Stimulated activated naive CD8-positive, alpha-beta T cell treated with anti-CD3 and anti-CD28 coated beads, Interleukin-15, amount 100 ng/mL, for 72 hours (primary cell): ENCODE measurements at places on chromosomes 2 and 18.

- DNase-seq: no peak
These were observed 31.0 kb upstream of the EPB41L5 start for GRCh38 chr2:119981896-119982295.

DNA sequence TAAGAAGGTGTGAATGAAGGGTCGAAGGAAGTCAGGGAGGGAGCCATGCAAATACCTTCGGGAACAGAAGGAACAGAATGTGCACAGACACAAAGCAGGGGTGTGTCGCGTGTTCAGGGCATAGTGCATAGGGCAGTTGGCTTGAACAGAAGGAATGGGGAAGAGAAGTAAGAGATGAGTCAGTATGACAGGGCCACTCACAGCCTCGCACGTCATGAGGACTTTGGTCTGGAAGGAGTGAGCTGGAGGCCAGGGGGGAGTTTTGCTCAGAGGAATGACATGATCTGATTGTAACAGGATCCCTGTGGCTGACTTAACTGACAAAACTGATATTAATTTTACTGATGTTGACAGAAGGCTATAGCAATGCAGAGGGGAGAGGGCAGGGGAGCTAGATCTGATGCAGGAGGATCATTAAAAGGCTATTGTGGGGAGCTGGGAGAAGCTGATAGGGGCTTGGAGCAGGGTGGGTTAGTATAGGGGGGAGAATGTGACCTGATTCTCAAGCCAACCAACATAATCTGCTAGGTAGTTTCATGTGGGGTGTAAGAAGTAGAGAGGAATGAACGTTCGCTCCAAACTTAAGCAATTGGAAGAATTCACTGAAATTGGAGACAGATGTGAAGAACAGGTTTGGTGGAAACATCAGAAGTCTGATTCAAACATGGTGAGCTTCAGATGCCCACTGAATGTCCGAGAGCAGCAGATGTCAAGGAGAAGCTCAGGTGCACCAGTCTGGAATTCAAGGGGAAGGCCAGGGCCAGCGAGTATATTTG, 60.4 kb upstream of the COPS8 start:
- DNase-seq: no peak

DNA sequence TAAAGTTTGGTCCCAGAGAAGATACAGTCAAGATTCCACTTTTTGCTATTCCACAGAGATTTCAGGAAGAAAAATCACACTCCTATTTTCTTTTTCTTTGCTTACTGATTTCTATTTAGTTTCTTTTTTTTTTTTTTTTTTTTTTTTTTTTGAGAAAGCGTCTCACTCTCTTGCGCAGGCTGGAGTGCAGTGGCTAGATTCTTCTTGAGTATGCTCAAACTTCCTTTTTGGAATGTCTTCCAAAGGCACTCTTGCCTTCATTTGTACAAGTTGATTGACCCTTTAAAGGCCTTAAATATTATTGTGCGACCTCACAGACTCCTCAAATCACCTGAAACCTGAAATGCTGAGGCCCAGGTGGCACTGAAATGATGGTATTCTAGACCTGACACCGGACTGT, 9.6 kb downstream of the SCN1A start:
- no peak for DNase-seq

- DNase-seq: peak; percentile 33
These were observed 15.4 kb upstream of the XDH start for GRCh38 chr2:31429759-31430438.

- DNase-seq: peak; percentile 21
These were observed 89.6 kb downstream of the ACAA2 start for GRCh38 chr18:49723648-49724180.

DNA sequence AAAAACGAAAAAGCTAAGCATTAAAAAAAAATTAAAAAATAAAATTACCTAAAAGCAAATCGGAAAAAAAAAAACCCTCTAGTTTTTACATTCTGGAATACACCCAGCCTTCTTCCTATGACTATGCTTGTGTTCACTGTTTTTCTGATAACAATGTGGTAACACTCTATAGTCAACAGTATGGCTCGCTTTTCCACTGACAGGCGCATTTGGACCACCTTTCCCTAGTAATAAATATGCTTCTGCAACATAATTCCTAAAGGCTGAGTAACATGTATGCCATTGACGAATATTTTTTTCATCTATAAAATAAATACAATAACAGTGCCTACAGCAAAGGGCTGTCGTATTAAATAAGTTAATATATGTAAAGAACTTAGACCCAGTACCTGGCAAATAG, 27.9 kb downstream of the NOL10 start:
- DNase-seq: no peak

GRCh38 chr2:126482582-126483464, 173.1 kb upstream of the GYPC start:
- DNase-seq: no peak

DNA sequence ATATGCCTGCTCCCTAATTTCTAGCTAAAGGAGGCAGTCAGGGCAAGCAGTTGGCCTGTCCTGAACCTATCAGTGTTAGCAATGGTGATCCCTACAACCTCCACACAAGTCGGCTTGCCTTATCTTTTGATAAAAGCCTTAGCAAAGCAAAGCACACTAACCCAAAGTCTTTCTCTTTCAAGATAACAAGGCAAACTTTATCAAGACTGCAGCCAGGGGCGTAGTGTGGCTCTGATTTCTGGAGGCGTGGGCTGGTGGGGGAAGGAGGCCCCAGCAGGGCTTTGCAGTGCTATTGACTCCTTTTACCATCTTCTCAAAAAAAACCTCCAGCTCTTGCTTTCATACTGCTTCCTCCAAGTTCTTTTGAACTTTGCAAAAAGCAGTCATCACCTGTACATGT, 40.2 kb upstream of the LAMA1 start:
- DNase-seq: no peak

GRCh38 chr2:178870703-178871102, 63.5 kb upstream of the TTN start:
- DNase-seq: peak; percentile 14

- no peak for DNase-seq
These were observed 916 bp downstream of the TAF4B start for GRCh38 chr18:26227051-26227670.

DNA sequence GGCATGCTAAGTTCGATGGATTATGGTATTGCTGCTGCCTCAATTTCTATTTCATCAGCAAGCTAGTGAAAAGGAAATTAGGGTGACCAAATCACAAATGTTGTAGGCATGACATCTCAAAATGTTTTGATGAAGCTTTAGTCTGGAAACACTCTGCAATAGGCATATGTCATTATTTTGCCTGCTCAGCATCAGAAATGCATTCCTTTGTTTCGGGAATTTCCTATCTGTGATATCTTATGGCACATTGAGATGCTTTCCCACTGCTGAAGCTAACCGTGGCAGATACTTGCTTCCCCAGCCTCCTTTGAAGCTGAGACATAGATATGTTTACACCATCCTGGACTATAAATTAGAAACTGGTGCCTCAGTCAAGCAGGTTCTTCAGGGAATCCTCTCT, 119.7 kb downstream of the CDC42EP3 start:
- DNase-seq: no peak

GRCh38 chr18:63534615-63535014, 7.6 kb upstream of the SERPINB12 start:
- DNase-seq: no peak

GRCh38 chr2:156401861-156402260, 34.3 kb upstream of the GPD2 start:
- no peak for DNase-seq

DNA sequence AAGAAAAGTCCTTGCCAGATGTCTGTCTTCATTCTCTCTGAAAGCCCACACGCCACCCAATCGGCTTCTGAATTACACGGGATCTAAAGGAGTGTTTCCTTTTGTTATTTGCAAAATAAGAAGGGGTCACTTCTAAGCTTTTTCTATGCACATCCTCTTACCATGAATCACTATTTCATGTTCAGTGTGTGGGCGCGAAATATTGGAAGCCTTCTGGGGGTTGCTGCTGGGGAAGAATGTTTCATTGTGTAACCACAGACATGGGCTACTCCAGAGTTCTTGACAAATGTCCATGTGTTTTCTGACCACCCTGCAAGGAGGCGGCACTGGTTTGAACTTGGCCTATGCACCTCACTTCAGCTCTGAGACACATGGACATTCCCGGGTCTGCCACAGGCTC, 133.6 kb upstream of the APCDD1 start:
- no peak for DNase-seq

DNA sequence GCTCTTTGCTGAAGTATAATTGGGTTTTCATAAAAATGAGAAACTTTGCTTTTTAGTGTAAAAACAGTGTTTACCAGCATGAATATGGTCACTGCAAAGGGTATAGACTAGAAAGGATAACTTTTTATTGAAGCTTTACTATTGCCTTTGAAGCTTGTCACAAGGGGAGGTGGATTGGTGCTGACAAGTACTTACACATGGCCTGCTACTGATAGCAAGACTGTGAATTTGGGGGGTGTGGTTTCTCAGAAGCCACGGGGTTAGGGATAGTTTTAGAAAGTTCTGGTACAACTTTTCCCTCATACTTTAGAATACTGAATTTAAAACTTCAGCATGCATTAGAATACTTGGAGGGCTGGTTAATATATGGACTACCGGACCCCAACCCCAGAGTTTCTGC, 294.1 kb downstream of the SOCS6 start:
- DNase-seq: no peak

GRCh38 chr2:141767691-141768090, 363.1 kb downstream of the LRP1B start:
- no peak for DNase-seq

- no peak for DNase-seq
These were observed 13.3 kb upstream of the CYP20A1 start for GRCh38 chr2:203225423-203226039.

GRCh38 chr2:98708396-98709186, 22.3 kb downstream of the MGAT4A start:
- DNase-seq: no peak

DNA sequence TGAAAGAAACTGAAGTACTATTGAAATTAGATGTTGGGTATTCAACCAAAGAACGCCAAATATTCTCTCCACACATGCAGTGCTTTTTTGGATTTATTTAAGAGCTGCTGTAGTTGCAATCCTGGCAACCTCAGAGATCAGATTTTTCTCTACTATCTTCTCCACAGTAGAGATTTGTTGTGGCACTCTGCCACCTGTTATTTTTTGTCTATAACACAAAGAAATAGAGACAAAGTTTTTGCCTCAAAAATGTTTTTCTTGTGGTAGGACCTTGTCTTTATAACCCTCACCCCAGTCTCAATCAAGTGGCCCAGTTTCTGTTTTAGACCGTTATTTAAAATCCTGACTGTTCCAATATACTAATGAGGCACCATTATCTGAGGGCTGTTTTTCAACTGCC, 79.4 kb downstream of the SCG2 start:
- no peak for DNase-seq

GRCh38 chr2:238042849-238043584, 17.8 kb upstream of the SCLY start:
- no peak for DNase-seq
